Activated CD4-positive, CD25-positive, alpha-beta regulatory T cell (primary cell): ENCODE measurements at places on chromosomes 16 and 17.

DNA sequence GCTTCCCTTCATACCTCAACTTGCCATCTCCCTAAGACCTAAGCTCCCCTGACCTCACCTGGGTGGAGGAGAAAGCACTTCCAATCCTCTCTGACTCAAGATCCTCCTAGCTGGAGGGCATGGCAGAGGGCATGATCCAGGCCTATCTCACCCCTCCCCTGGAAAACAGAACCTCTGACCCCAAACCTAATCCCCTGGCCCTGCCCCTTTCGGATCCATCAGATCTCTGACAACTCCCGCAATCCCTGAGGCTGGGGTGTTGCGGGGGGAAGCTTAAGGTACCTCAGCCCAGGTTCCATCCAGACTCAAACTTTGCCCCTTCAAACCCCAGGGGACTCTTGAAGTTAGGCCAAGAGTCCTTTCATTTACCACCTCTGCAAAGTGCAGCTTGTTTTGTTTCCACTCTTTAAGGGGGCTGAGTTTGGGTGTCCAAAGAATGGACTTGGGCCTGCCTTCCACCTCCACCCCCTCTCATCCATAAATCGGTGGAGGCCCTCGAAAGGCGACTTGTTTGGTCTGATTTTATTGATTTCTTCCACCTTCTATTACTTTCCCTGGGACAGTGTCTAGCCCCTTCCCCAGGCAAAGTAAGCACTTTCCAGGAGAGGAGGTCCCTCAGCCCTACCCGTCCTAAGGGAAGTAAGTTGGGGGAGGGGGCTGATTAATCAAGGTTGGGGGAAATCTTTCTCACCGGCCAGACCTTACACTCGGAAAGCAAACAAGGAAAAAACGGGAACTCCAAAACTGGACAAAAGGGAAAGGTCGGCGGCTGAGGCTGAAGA is 2.6 kb downstream of the EPOP start:
- no peak for DNase-seq

- DNase-seq: no peak
These were observed 75.2 kb downstream of the SCNN1B start for GRCh38 chr16:23377071-23377931.

- DNase-seq: no peak
These were observed 11.9 kb upstream of the CCDC182 start for GRCh38 chr17:57756951-57757350.

DNA sequence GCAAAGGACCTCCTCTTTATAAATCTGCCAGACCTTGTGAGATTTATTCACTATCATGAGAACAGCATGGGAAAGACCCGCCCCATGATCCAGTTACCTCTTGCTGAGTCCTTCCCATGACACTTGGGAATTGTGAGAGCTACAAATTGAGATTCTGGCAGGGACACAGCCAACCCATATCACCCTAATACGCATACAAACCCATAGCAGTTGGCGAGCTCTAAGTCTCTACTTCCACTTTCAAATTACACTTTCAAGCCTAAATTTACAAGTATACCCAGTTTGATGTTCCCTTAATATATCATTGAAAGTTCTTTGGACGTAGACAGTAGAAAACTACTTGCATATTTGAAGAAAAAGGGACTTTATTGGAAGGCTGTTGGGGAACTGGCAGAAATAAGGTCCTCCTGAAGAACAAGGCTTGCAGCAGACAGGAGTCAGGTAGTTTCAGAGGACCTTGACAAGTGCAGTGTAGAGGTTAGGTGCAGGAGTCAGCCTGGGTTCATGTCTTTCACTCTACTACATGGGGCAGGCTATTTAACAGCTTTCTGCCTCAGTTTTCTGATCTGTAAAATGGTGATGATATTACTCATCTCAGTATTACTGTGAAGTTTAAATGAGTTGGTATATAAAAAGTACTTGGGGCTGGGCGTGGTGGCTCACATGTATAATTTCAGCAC is 107.9 kb upstream of the EEF2KMT start:
- no peak for DNase-seq

- DNase-seq: no peak
These were observed 82.4 kb upstream of the COX10 start for GRCh38 chr17:13986855-13987254.
